ENCODE measurements at places on chromosomes 1 and 21.

DNA sequence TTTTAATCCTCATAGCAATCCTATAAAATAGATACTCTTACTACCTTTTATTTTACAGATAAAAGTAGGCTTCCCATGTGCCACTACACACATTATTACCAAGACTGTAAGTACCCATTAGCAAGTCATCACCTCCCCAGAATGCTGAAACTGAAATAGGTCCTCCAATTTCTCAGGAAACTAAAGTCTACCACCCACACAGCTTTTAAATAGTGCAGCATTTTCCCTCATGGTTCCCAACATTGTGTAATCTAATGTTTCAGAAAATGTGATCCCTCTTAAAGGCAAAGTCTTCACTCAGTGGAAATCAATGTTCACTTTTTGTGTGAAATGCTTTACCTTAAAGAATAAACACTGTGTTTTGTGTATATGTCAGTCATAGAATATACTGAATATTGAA lies 356.5 kb downstream of the GPATCH2 start:
- no peak overlapping the region for H3K27ac ChIP-seq
- no peaks in the 10 kb centered on the region for H3K4me1 ChIP-seq
- H3K4me3 ChIP-seq = no peak overlapping the region
- no peaks in the 10 kb centered on the region for H3K36me3 ChIP-seq

GRCh38 chr1:54885807-54886723 lies 930 bp downstream of the DHCR24 start:
- peaks cover 4% of the 10 kb centered on the region for H3K36me3 ChIP-seq
- no peaks in the 10 kb centered on the region for H3K27me3 ChIP-seq
- peak overlapping the region; percentile 77 for H3K4me3 ChIP-seq

- H3K36me3 ChIP-seq = no peaks in the 10 kb centered on the region
- H3K4me1 ChIP-seq = no peaks in the 10 kb centered on the region
- no peak overlapping the region for H3K4me3 ChIP-seq
- DNase-seq = no peak
- H3K27ac ChIP-seq = no peak overlapping the region
These were observed 80.5 kb upstream of the IFFO2 start for GRCh38 chr1:19036813-19037605.

GRCh38 chr1:155305881-155306391 lies 2.7 kb upstream of the FDPS start:
- H3K4me1 ChIP-seq = peaks cover 8% of the 10 kb centered on the region
- H3K4me3 ChIP-seq = no peak overlapping the region
- peaks cover 7% of the 10 kb centered on the region for H3K36me3 ChIP-seq
- DNase-seq = no peak
- peak overlapping the region; percentile 25 for H3K27ac ChIP-seq
- no peaks in the 10 kb centered on the region for H3K27me3 ChIP-seq

DNA sequence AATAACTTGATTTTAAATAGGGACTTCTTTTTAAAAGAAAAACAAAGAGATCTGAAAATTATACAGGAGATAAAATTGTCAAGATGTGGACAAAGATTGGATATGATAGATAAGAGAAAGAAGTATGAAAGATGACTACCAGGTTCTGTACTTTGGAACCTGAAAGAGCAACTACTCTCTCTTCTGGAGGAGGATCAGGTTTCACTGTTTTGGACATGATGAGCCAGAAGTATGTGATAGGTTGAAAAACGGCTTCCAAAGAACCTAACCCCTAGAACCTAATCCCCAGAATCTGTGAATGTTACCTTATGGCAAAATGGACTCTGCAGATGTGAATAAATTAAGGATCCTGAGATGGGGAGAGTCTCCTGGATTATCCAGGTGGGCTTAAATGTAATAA lies 26.2 kb downstream of the RSBN1 start:
- peaks cover 3% of the 10 kb centered on the region for H3K4me1 ChIP-seq
- H3K4me3 ChIP-seq = no peak overlapping the region
- H3K36me3 ChIP-seq = no peaks in the 10 kb centered on the region
- no peak for DNase-seq
- H3K27me3 ChIP-seq = no peaks in the 10 kb centered on the region

- H3K27me3 ChIP-seq = no peaks in the 10 kb centered on the region
- no peak overlapping the region for H3K4me3 ChIP-seq
- H3K27ac ChIP-seq = peak overlapping the region; percentile 77
- H3K36me3 ChIP-seq = no peaks in the 10 kb centered on the region
- peaks cover 2% of the 10 kb centered on the region for H3K4me1 ChIP-seq
These were observed 186.9 kb upstream of the ADGRL4 start for GRCh38 chr1:79193211-79194079.

DNA sequence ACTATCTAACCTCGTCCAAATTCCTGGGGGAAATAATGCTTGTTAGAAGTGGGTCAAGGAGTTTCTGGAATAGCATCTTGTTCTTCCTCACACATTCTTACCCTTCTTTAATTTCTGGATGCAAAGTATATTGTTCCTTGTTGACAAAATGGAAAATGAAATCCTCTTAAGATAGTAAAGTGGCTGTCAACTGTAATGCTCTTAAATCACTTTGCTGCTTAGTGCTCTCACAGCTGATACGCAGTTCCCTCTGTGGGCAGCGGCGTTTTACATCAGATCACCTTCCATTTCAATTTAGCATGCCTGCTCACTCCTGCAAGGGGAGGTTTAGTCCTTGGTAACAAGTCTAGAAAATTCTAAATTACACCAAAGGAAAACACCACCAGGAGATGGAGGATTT lies 113.1 kb downstream of the DNM3 start:
- H3K27ac ChIP-seq = no peak overlapping the region
- peaks cover 3% of the 10 kb centered on the region for H3K4me1 ChIP-seq
- no peak for DNase-seq

DNA sequence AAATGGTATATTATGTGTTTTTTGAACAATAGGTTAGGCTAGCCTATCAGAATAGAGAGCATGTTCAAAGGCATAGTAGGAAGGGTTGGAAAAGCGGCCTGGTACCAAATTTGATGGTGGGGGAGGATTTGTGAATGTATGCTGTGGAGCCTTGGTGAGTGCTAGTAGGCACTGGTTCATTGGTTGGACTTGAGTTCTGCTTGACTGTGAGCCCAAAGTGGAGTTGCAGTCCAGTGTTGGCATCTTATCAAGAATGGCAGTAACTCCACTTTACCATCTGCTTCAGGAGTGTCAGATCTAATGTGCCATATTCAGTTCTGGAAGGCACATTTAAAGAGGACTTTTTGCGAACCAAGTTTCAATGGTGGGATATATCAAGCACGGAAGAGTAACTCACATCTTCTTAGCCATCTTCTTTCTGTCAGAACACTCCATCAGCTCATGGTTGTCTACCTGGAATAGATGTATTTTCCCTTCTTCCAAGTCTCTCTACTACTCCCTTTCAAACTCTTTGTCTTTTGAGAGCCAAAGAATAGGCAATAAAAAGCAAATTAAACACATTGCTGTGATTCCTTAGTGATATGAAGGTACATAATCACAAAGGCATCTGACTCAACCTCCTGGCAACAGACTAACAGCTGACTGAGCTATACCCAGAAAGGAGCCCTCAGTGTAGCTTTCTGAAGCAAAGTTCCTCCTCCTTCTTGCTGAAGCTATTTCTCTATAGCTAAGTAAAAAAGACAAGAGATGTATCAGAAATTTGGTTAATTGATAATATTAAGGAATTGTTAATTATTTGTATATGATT lies 21.7 kb downstream of the LRRC8B start:
- H3K27ac ChIP-seq = no peak overlapping the region
- H3K36me3 ChIP-seq = no peaks in the 10 kb centered on the region
- no peak for DNase-seq
- no peaks in the 10 kb centered on the region for H3K4me1 ChIP-seq

- H3K4me1 ChIP-seq = peaks cover 9% of the 10 kb centered on the region
- DNase-seq = no peak
- H3K4me3 ChIP-seq = no peak overlapping the region
These were observed 5.9 kb downstream of the ADPRS start for GRCh38 chr1:36094621-36095061.

DNA sequence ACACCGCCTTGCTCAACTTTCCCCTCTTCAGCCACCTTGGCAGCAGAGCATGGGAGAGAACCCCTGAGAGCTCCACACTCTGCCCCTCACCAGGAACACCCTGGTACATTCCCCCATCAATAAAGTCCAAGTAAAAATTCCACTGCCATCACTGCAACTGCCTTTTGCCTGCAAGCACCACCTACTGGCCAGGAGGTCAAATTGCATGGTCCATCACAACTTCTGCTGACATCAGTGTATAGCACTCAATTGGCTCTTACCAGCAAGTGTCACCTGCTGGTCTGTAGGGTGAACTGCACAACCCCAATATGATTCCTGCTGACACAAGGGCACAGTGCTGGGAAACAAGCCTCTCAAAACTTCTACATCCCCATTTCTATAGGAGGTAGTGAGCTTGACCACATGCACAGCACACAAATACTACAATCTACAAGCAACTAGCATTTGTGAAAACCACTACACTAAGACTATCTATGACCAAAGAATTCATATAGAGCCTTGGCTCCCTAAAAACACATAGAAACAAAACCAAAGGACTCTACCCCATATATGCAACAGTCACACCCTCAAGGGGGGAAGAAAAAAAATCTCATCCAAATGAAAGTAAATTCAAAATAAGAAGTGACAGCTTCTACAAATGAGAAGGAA lies 69.2 kb downstream of the FASLG start:
- H3K4me3 ChIP-seq = no peak overlapping the region
- H3K36me3 ChIP-seq = no peaks in the 10 kb centered on the region
- H3K27me3 ChIP-seq = no peaks in the 10 kb centered on the region
- no peak for DNase-seq
- H3K27ac ChIP-seq = no peak overlapping the region

- H3K4me3 ChIP-seq = no peak overlapping the region
- no peaks in the 10 kb centered on the region for H3K36me3 ChIP-seq
- no peak overlapping the region for H3K27ac ChIP-seq
- no peak for DNase-seq
- H3K4me1 ChIP-seq = no peaks in the 10 kb centered on the region
These were observed 34.2 kb upstream of the TMEM125 start for GRCh38 chr1:43235451-43236121.

- H3K4me1 ChIP-seq = peaks cover 5% of the 10 kb centered on the region
- H3K36me3 ChIP-seq = no peaks in the 10 kb centered on the region
- H3K27me3 ChIP-seq = peaks cover 22% of the 10 kb centered on the region
- no peak overlapping the region for H3K27ac ChIP-seq
- H3K4me3 ChIP-seq = peak overlapping the region; percentile 68
These were observed 1.8 kb downstream of the NIBAN1 start for GRCh38 chr1:184972315-184973055.

- H3K27me3 ChIP-seq = no peaks in the 10 kb centered on the region
- no peak overlapping the region for H3K27ac ChIP-seq
- H3K4me3 ChIP-seq = no peak overlapping the region
- no peaks in the 10 kb centered on the region for H3K4me1 ChIP-seq
- H3K36me3 ChIP-seq = no peaks in the 10 kb centered on the region
These were observed 20.9 kb upstream of the C2CD2 start for GRCh38 chr21:41974752-41975053.

GRCh38 chr1:96544831-96545221 lies 176.8 kb upstream of the PTBP2 start:
- no peak overlapping the region for H3K27ac ChIP-seq
- no peaks in the 10 kb centered on the region for H3K27me3 ChIP-seq
- H3K4me1 ChIP-seq = peaks cover 9% of the 10 kb centered on the region
- DNase-seq = no peak
- no peak overlapping the region for H3K4me3 ChIP-seq

DNA sequence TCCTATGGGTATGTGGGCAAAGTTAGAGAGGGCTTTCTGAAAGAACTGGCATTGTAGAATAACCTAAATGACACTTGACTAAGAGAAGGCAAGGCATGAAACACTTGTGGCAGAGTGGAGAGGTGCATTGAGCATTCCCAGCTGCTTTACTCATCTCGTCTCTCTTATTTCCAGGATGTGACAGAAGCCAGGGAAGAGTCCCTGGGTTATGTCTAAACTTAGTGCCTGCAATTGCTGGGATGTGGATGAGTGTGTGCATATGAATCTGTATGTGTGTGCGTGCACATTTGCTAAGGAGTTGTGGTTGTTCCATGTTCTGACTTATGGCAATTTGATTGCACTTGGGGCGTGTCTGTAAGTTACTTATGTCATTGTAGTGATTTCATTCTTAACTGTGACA lies 1326.5 kb upstream of the B3GALT2 start:
- no peak for DNase-seq
- H3K27me3 ChIP-seq = no peaks in the 10 kb centered on the region
- no peak overlapping the region for H3K4me3 ChIP-seq
- no peak overlapping the region for H3K27ac ChIP-seq
- no peaks in the 10 kb centered on the region for H3K36me3 ChIP-seq
